ENCODE measurements at places on chromosomes 16 and 17.

DNA sequence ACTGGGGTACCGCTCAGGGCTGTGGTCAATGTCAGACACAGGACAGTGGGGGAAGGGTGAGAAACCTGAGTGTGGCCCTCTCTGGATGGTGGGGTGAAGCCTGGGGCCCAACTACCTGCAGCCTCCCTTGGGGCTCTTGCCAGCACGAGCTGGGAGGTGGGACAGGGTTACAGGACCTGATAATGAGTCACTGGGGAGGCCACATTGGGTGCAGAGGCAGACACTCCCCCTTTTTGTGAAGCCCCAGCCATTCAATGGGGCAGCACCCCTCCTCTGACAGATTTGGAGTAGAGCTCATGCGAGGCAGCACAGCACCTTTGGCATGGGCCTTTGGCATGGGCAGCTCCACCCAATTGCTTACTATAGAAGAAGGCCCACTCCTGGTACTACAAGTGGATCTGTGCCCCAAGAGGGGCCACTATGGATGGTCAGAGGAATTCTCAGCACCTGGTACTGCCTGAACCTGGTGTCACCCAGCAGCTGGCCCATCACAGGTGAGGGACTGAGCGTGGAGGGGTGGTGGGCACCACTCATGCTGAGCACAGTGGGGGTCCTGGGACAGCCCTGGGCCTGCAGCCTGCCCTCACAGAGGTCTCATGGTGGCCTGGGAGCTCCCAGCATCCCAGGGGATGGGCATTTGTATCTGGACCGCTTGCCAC is 45.2 kb upstream of the SMPD3 start:
- no peak overlapping the region for H3K4me3 ChIP-seq
- H3K27ac ChIP-seq: no peak overlapping the region
- H3K36me3 ChIP-seq: no peaks in the 10 kb centered on the region
- no peak for DNase-seq
- peaks cover 44% of the 10 kb centered on the region for H3K4me1 ChIP-seq

DNA sequence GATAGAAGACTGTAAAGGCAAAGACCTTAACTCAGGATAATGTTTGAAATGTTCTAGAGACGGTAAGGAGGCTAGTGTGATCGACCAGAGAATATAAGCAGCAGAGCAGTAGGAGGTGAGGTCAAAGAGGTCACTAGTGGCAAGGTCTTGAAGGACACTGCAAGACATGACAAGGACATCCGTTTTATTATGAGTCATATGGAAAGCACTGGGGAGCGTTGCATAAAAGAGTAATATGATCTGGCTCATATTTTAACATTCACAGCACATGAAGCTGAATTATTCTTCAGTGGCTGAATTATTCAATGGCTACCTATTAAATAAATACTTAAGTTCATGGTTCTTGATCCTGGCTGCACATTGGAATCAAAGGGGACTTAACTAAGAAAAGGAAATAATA is 123.7 kb downstream of the SOX9 start:
- H3K27ac ChIP-seq: no peak overlapping the region
- no peak for DNase-seq

DNA sequence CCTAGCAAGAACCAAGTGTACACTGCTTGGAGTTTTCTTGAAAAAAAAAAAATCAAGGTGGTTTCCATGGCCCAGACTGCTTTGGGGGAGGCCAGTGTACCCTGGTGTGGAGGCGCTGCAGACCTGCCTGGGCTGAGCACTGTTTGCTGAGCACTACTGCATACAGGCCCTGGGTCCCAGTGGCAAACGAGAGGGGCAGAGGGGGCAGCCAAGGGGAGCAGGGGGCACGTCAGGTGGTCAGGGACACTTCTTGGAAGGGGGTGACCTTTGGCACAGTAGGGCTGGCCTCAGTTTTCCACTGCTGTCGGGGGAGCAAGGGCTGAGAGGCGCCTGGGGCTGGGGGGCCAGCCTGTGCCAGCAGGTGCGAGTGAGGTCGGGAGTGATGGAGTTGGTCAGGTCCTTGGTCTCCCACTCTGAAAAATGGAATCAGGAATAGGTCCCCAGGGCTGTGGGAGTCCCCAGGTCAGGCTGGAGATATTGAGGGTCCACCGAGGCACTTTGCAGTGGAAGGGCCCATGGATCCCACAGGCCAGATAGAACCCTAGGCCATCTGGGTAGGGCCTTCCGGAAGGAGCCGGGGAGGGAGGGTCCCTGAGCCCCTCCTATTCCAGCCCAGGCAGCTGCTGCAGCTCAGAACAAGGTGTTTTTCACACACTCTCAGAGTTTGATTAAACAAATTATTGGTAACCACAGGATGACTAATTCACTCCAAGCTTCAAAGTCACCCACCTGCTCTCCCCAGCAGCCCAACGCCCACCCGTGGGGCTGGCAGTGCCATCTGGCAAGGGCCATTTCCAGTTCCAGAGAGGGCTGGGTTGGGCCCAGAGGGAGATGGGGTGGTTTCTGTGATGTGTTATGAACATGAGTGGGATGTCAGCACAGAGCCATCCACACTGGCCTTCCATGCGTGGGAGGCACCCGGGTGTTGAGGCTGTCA is 3.5 kb downstream of the ZFPM1 start:
- H3K27me3 ChIP-seq: peaks cover 33% of the 10 kb centered on the region
- peaks cover 66% of the 10 kb centered on the region for H3K4me1 ChIP-seq
- no peak for DNase-seq
- H3K27ac ChIP-seq: peak overlapping the region; percentile 85
- H3K36me3 ChIP-seq: no peaks in the 10 kb centered on the region

GRCh38 chr16:90005956-90006663 is 13.1 kb downstream of the DBNDD1 start:
- H3K36me3 ChIP-seq: no peaks in the 10 kb centered on the region
- H3K27ac ChIP-seq: no peak overlapping the region
- H3K27me3 ChIP-seq: peaks cover 15% of the 10 kb centered on the region
- DNase-seq: no peak

- H3K4me1 ChIP-seq: no peaks in the 10 kb centered on the region
- H3K36me3 ChIP-seq: no peaks in the 10 kb centered on the region
- no peak overlapping the region for H3K27ac ChIP-seq
Observed at GRCh38 chr16:6603780-6604325, 728.8 kb upstream of the RBFOX1 start.

- H3K4me1 ChIP-seq: peaks cover 39% of the 10 kb centered on the region
- no peaks in the 10 kb centered on the region for H3K27me3 ChIP-seq
- H3K27ac ChIP-seq: no peak overlapping the region
- H3K36me3 ChIP-seq: no peaks in the 10 kb centered on the region
Observed at GRCh38 chr16:11291091-11291703, 10.1 kb upstream of the PRM1 start.

- H3K27me3 ChIP-seq: no peaks in the 10 kb centered on the region
- H3K27ac ChIP-seq: no peak overlapping the region
- H3K4me1 ChIP-seq: no peaks in the 10 kb centered on the region
- no peaks in the 10 kb centered on the region for H3K36me3 ChIP-seq
Observed at GRCh38 chr17:83175119-83175821, 95.9 kb downstream of the METRNL start.

DNA sequence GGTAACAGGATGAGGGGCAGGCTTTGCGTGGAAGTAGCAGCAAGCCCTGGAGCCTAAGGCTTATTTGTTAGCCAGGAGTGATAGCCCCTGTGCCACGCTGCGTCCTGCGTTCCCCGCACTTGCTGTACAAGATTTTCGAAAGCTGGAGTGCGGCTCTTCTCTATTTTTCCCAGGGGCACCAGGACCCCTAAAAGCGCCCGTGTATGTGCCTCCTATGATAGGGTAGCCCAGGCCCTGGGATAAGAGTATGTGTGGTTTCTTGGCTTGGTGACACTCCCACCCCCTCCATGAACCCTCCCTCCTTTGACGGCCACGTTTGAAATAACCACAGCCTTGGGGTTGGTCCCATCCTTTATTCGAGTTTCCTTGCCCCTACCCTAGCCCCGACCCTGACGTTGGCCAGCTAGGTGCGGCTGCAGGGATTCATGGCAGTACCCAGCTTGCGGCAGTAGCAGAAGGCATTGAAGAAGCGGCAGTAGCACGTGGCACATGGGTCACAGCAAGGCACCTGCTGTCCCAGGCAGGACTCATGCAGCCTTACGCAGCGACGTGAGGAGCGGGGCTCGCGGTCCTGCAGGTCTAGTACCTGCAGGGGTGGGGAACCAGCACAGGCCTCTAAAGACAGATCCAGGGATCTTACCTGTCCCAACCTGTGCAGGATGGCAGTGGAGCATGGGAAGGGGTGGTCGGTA is 968 bp downstream of the AGRP start:
- peak overlapping the region; percentile 87 for H3K4me3 ChIP-seq
- H3K36me3 ChIP-seq: peaks cover 14% of the 10 kb centered on the region
- H3K27ac ChIP-seq: peak overlapping the region; percentile 87
- H3K27me3 ChIP-seq: no peaks in the 10 kb centered on the region
- DNase-seq: no peak
- H3K4me1 ChIP-seq: peaks cover 29% of the 10 kb centered on the region

GRCh38 chr16:27449434-27450195 is 47.6 kb downstream of the IL21R start:
- H3K27me3 ChIP-seq: peaks cover 6% of the 10 kb centered on the region
- H3K27ac ChIP-seq: no peak overlapping the region
- DNase-seq: no peak

DNA sequence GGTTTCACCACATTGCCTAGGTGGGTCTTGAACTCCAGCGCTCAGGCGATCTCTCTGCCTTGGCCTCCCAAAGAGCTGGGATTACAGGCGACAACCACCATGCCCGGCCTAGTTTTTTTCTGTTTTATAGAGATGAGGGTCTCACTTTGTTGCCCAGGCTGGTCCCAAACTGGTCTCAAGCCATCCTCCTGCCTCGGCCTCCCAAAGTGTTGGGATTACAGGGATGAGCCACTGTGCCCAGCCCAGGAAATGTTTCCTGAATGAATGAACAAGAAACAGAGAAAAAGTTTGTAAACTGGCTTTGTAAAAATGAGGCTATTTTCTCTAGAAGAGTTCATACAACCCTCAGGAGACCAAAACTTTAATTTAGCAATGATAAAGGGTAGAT is 68.0 kb downstream of the WWP2 start:
- peaks cover 16% of the 10 kb centered on the region for H3K36me3 ChIP-seq
- H3K4me3 ChIP-seq: no peak overlapping the region
- H3K27me3 ChIP-seq: no peaks in the 10 kb centered on the region
- no peaks in the 10 kb centered on the region for H3K4me1 ChIP-seq
- no peak overlapping the region for H3K27ac ChIP-seq
- DNase-seq: no peak

- no peaks in the 10 kb centered on the region for H3K4me1 ChIP-seq
- no peak overlapping the region for H3K4me3 ChIP-seq
- H3K27ac ChIP-seq: no peak overlapping the region
- no peak for DNase-seq
- H3K36me3 ChIP-seq: no peaks in the 10 kb centered on the region
- no peaks in the 10 kb centered on the region for H3K27me3 ChIP-seq
Observed at GRCh38 chr16:17965133-17965900, 371.2 kb downstream of the NPIPA8 start.

DNA sequence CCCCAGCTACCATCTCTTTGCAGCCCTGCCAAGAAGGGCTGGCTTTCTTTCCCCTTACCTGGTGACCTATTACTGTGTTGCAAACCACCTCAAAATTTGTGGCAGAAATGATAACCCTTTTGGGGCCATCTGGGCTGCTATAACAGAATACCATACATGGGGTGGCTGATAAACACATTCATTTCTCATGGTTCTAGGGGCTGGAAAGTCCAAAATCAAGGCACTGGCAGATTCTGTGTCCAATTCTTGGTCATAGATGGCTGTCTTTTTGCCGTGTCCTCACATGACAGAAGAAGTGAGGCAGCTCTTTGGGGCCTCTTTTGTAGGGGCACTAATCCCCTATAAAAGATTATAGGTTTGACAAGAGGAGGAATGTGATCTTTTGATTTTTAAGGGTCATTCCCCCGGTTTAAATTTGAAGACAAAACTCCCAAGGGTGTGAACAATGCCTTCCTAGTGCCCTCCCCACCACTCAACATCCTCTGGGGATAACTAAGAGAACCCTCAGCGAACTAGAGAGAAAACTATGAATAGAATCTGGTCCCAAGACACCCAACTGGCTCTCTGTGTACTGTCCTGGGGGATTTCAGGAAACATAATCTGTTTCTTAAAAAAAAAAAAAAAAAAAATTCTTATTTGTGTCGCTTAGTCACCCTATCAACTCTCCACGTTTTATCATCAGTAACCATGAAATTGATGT is 1.7 kb upstream of the METTL22 start:
- no peak for DNase-seq
- peaks cover 7% of the 10 kb centered on the region for H3K4me1 ChIP-seq
- peaks cover 2% of the 10 kb centered on the region for H3K27me3 ChIP-seq
- H3K27ac ChIP-seq: no peak overlapping the region

- no peak overlapping the region for H3K4me3 ChIP-seq
- no peaks in the 10 kb centered on the region for H3K4me1 ChIP-seq
- no peaks in the 10 kb centered on the region for H3K36me3 ChIP-seq
- no peaks in the 10 kb centered on the region for H3K27me3 ChIP-seq
- no peak overlapping the region for H3K27ac ChIP-seq
Observed at GRCh38 chr16:77359065-77359502, 75.8 kb downstream of the ADAMTS18 start.

GRCh38 chr17:7844292-7845154 is 10.3 kb upstream of the TMEM88 start:
- H3K36me3 ChIP-seq: peaks cover 43% of the 10 kb centered on the region
- peaks cover 19% of the 10 kb centered on the region for H3K4me1 ChIP-seq
- H3K27ac ChIP-seq: peak overlapping the region; percentile 87
- peak overlapping the region; percentile 65 for H3K4me3 ChIP-seq

DNA sequence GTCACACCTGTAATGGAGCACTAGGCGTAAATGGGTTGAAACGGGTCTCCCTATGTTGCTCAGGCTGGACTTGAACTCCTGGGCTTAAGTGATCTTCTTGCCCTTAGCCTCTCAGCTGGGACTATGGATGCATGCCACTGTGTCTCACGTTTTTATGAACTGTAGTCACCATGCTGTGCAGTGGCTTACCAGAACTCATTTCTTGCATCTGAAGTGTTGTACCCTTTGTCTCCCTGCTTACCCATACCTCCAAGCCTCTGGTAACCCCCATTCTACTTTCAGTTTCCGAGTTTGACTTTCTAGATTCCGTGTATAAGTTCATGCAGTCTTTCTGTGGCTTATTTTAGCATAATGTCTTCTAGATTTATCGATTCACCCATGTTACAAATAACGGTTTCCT is 7.7 kb downstream of the PYCARD start:
- H3K4me3 ChIP-seq: no peak overlapping the region
- peaks cover 75% of the 10 kb centered on the region for H3K36me3 ChIP-seq

- peaks cover 87% of the 10 kb centered on the region for H3K27me3 ChIP-seq
- no peak overlapping the region for H3K27ac ChIP-seq
- H3K4me1 ChIP-seq: peaks cover 39% of the 10 kb centered on the region
- no peak for DNase-seq
- H3K36me3 ChIP-seq: no peaks in the 10 kb centered on the region
Observed at GRCh38 chr17:44004761-44005526, 522 bp downstream of the NAGS start.

GRCh38 chr16:86622700-86623615 is 44.6 kb downstream of the FOXL1 start:
- H3K36me3 ChIP-seq: no peaks in the 10 kb centered on the region
- DNase-seq: no peak
- H3K27ac ChIP-seq: no peak overlapping the region
- no peaks in the 10 kb centered on the region for H3K4me1 ChIP-seq

- no peak for DNase-seq
- peaks cover 73% of the 10 kb centered on the region for H3K36me3 ChIP-seq
- H3K4me1 ChIP-seq: peaks cover 68% of the 10 kb centered on the region
- H3K4me3 ChIP-seq: no peak overlapping the region
- no peak overlapping the region for H3K27ac ChIP-seq
- H3K27me3 ChIP-seq: no peaks in the 10 kb centered on the region
Observed at GRCh38 chr17:75694536-75694935, 26.7 kb upstream of the ITGB4 start.

All from thymus (tissue), 14 donors.